ENCODE measurements at places on chromosomes 3 and 15.

DNA sequence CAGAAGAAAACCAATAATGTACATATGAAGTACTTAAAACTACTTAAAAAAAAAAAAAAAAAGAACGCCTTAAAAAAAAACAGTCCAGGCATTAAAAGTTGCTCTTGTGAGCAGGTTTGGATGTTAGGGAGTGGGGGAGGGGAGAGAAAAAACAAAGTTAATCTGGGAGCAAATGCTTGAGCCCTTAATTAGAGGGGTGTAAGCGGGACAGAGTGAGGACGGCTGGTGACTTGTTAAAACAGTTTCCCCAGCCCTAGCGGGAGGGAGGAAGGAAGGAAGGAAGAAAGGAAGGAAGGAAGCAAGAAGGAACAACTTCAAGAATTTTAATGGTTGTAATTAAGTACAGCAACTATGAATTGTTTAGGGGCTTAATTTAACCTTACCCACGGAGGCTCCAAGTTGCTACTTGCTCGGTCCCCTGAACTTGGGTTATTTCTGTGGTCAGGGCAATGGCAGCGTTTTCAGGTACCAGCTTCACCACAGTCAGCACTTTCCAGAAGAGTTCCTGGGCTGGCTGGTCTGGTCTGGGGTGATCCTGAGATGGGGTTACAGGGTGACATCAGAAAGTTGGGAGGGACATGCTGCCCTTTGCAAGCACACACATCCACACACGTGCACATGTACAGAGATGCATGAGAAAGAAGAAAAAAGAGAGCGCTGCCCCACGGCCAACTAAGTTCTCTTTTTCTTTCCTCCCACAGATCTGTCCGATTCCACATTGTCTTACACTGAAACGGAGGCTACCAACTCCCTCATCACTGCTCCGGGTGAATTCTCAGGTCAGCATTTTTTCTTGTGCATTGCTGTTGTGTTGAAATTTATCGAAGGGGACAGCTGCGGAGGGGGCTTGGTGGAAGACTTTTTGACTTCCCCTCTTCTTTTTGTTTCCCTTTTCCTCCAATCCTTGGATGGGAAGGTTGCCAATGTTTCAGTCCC lies 14.0 kb downstream of the SMAD6 start:
- DNase-seq, result no peak

GRCh38 chr3:160540551-160540950 lies 24.8 kb downstream of the KPNA4 start:
- DNase-seq, result no peak

DNA sequence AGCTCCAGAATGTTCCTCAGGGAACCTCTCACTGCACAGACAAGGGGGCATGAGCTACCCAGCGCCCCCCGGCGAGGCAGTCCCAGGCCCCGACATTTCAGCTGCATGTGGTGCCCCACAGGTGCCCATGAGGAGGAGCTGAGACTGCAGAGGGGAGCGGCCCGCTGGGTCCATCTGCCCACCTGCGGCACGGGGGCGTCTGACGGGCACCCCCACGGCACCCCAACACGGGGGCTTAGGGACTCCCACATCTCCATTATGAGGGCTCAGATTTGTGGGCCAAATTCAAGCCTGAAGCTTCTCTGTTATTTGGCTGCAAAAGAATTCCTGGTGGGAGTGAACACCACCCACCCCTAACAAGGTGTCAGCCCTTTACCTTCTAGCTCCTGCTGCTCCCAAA lies 258.4 kb downstream of the UACA start:
- DNase-seq, result no peak

- no peak for DNase-seq
Measured at GRCh38 chr15:50134524-50135024, 15.5 kb upstream of the ATP8B4 start.

GRCh38 chr15:39317225-39317624 lies 263.7 kb upstream of the THBS1 start:
- DNase-seq, result no peak

- DNase-seq, result no peak
Measured at GRCh38 chr3:137062250-137062649, 104.5 kb downstream of the IL20RB start.

- DNase-seq, result no peak
Measured at GRCh38 chr3:193897288-193897687, 238.7 kb upstream of the HES1 start.

DNA sequence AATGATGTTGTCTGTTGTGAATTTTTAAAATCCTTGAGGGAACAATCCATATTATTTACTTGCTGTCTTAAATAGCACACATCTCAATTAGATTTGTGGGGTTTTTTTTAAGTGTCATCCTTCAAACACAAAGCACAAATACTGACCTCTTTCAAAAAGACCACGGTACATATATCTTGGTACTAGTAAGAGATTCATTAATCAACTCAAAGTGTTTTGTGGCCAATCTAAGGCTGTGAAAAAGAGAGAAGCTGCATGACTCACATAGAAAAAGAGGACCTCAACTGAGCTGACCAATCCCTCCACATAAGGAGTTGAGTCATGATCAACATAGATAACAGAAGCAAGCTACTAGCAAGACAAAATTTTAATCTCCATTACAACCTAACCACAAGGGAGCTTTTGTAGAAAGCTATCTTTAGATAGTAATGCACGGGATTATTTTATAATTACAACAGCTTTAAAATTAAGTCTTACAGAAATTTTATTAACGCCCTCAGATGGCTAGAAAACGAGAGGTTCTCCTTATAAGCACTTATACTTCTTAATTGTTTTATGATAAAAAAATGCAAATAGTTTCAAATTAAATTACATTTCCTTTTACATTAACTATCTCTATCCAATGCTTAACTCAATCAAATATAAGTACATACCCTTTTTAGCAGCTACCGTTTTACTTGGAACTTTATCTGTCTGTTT lies 60.5 kb downstream of the TOP2B start:
- DNase-seq, result no peak

DNA sequence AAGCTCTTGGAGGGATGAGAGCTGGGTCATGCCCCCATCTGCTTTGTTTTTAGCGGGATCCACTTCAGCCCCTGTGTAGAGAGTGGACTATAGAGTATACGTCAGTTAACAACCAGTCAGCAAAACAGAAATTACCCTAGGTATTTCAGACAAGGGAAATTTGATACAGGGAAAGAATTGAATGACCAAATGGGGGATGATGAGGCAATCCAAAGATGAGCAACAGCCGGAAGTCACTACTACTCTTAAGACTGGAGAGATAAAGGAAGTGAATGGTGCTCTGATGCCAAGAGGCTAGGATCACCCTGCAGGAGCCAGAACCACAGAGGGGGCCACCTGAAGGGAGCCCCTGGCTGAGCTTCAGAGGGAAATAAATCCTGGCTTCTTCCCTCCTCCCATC lies 1.7 kb upstream of the GPR62 start:
- no peak for DNase-seq
